HT1080 (cell line): ENCODE measurements at places on chromosomes 13 and 19. TPM values are rescaled to one million over a fixed set of nuclear protein-coding genes. Genes with fewer than 3 reads are reported as not detected.

MUC16 gene
- not detected in 2 replicates for total RNA-seq

KPNA3 gene
- 29.0 and 42.8 TPM in 2 replicates for total RNA-seq

CERS1 gene
- 1.0 and 3.4 TPM in 2 replicates for total RNA-seq

PTPRH gene
- total RNA-seq: 0.39 TPM in 1 of 2 replicates, not detected in the other

ZNF30 gene
- total RNA-seq: 3.1 and 3.2 TPM in 2 replicates

B3GNT3 gene
- total RNA-seq: 0.20 TPM in 1 of 2 replicates, not detected in the other

IRGC gene
- total RNA-seq: not detected in 2 replicates

FFAR3 gene
- total RNA-seq: 0.11 TPM in 1 of 2 replicates, not detected in the other

DNA sequence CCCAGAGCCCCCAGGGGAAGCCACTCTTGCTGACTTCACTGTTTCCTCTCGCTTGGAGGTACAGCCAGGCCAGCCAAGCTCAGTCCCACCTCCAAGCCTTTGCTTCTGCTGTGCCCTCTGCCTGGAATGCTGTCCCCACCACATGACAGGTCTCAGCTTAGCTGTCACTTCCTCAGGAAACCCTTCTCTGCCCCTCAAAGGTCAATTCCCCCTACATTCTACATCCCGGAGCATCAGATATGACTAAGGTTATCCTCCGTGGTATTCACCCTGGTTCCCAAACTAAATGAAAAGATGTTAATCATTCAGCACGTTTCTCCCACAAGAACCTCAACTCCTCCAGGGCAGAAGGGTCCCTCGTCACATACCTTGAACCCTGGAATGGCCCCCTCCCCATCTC, 53.5 kb downstream of the PTPRS start:
- no peak for DNase-seq

GRCh38 chr13:105961438-105961837, 574.0 kb downstream of the EFNB2 start:
- DNase-seq: no peak

- no peak for DNase-seq
Measured at GRCh38 chr13:86193281-86193680, 394.1 kb upstream of the SLITRK6 start.

DNA sequence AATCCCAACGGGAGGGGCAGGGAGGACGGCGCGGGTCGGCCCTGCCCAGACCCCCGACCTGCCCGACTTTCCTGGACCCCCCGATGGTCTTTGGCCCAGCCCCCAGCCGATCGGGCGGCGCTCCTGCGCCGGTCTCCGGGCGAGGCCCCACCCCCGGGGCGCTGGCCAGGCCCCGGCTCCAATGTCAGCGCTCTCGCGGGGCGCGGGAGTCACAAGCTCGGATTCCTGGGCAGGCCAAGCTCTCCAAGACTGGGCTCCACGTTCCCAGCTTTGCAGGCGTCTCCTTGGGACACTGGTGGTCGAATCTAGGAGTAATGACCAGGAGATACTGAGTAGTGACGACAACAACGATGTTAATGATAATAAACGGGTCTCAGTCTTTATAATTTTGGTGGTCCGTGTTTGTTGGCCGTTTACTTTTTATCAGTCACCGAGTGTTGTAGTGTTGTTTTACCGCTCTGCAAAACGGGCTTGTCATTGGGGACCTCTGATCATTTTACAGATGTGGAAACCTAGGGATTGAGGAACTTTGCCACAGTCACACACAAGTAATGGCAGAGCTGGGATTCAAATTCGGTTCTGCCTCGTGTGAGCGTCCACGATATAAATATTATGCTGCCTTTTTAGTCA, 545 bp downstream of the RAD23A start:
- peak; percentile 80 for DNase-seq

- no peak for DNase-seq
Measured at GRCh38 chr19:49186108-49186507, 28.5 kb downstream of the TRPM4 start.

- peak; percentile 55 for DNase-seq
Measured at GRCh38 chr19:51660975-51661600, 14.5 kb upstream of the SIGLEC14 start.

- DNase-seq: no peak
Measured at GRCh38 chr19:17968362-17968761, 1.5 kb downstream of the KCNN1 start.

- no peak for DNase-seq
Measured at GRCh38 chr19:17109962-17110598, 34.5 kb downstream of the MYO9B start.

DNA sequence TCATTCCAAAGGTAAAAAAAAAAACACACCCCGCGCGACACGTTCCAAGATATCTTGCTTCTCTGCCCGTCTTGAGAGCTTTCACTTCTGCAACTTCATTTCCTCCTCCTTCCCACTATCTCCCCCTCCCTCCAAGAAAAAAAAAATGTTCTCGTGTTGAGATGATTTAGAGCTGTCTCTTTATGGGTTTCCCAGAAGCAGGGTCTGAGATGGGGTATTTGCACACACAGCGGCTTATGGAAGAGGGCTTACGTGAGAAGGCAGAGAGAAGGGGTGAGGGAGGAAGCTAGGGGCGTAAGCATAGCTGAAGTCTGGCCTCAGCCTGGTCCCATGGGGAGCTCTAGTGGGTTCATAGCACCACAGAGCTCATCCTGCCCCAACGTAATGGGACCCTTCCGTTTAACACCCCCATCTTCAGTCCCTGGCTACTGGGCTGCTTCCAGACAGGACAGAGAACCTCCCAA, 31.3 kb upstream of the USE1 start:
- no peak for DNase-seq

DNA sequence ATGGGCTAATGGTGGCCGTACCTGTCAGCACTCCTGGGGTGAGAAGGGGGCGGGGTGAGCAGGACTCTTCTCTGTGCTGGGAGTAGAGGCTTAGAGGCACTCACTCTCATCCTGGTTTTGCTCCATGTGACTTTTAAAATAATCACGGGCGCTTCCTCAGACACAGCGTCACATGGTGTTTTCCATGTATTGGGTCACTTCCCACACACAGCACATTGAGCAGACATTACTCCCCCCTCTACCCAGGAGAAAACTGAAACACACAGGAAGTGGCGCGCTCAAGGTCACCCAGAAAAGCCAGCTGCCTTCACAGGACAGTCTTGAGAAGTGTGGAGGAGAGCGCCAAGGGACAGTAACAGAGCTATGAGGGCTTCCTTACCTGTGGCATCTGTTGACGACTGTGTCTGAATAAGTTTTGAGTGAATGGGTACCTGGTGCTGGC, 23.2 kb downstream of the SPATA13 start:
- no peak for DNase-seq

DNA sequence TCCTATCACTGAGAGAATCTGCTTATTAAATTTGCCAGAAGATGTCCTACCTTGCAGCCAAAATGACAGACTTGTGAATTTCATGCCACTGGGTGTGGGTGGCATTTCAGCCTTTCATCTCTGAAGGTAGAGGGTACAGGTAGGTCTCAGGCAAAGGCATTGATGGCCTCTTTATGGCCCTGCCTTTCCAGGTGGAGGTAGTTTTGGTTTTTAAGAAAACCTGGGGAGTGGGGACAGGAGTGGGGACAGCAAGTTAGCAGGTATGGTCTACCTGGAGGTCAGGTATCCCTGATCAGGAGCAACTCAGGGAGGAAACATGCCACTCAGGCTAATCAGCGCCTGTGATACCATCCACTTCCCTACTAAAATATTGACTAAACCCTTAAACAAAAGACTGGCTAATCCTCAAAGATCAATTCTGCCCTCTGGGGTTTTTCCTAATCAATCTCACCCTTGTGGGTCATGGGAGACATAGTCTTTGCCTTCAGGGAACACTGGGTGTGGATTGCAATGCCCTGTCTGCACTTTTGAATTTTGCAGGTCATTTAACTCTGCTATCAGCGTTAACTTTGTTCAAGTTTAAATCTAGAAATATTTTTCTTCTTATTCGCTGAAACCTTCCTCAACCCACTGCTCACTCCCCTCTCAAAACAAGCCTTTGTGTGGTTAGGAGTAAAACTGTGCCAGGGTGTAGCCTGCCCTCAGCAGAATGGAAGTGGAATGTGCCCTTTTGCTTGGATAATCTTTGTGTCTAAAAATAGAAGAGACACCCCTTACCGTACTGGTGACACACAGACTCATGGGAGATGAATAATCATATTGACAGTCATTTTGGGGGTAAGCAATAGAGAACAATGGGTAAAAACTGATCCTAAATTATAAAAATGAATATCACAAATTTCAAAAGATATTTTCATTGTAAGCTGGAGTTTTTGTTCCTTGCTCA, 233.7 kb downstream of the COG6 start:
- peak; percentile 41 for DNase-seq

- DNase-seq: no peak
Measured at GRCh38 chr13:98584668-98585397, 7.9 kb upstream of the STK24 start.

DNA sequence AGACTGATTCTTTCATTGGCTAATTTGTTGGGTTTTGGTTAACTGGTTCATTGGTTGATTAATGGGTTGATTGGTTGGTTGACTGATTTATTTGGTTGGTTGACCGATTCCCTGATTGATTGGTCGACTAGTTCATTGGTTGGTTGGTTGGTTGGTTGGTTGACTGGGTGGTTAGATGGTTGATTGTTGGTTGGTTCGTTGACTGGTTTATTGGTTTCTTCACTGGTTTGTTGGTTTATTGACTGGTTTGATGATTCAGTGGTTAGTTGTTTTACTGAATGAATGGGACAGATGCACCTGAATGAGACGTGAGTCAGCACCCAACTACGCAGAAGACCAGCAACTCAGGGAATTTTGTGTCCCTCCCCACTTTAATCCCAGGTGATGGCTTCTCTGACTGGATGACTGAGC, 2.7 kb upstream of the NUP62 start:
- DNase-seq: no peak

GRCh38 chr19:48965806-48966540, 864 bp downstream of the FTL start:
- DNase-seq: peak; percentile 79

DNA sequence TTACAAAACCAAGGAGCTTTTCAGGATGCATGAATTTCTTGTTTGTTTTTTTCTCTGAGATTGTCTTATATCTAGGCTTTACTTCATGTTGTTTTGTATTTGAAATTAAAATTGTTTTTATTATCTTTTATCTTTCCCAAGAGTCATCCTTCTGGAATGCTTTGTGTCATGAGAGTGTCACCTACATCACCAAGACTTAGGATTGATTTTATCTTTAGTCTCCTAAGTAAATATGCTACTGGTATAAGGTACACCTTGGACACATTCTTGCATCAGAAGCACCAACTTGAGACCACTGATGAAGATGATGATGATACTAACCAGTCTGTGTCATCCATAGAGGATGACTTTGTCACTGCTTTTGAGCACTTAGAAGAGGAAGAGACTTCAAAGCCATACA, 26.4 kb downstream of the AKAP11 start:
- no peak for DNase-seq

- DNase-seq: no peak
Measured at GRCh38 chr19:9189535-9189934, 10.8 kb downstream of the OR7D2 start.

DNA sequence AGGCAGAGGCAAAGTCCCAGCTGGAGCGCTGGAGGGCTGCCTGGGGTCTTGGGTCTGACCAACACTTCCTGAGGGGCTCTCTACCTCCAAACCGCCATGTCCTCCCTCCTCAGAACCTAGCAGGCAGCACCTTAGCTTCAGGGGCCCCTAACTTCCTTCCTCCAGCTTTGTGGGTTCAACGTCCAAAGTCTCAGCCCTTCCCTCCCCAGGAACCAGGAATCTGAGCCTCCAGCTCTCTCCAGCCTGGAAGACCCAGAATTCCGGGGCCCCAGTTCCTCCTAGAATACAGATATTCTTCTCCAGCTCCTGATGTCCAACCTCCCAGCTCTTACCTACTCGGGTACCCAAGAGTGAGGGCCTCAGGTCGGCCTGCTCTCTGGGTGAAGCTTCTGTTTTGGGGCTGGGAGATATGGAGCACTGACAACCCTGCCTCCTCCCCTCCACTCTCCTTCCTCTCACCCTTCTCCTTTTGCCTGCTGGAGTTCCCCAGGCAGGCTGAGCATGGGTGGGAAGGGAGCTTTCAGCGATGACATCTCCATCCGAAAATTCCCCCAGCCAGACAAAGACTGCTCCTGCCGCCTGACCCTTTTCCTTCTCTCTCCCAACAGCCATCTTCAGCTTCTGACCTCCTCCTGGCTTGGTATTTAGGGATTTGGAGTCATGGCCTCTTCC, 3.5 kb downstream of the TMEM150B start:
- no peak for DNase-seq

GRCh38 chr19:55693336-55693974, 18.4 kb downstream of the EPN1 start:
- DNase-seq: no peak

DNA sequence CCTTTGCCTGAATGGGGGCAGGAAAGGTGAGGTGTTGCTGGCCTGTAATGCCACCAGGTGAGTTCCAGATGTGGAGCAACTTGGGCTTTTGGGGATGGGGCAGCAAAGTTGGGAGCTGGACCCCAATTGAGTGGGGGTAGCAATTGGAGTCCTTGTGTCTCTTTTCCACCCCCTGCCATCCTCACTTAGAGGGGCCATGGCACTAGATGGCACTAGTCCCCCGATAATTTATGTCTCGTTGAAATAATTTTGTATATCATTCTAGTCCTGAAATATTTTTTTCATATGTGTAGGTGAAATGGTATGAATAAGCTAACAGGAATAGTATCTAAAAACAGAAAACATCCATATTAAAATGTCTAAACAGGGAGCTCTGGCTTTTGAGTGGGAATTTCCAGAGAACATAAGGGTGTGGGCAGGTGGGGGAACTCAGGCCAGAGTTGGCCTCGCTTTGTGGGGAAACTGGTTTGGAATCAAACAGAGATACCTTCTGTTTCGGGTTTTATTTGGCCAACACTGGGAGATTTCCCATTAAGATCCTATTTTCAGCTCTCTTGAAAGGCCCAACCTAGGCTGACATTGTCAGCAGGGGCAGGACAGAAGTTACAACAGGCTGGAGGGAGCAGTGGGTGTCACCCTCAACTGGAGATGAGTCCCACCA, 3.4 kb downstream of the ZNF576 start:
- DNase-seq: no peak

GRCh38 chr13:106858903-106859532, 291.1 kb upstream of the ARGLU1 start:
- DNase-seq: no peak

GRCh38 chr13:72959643-72960042, 99.2 kb upstream of the KLF5 start:
- DNase-seq: no peak

DNA sequence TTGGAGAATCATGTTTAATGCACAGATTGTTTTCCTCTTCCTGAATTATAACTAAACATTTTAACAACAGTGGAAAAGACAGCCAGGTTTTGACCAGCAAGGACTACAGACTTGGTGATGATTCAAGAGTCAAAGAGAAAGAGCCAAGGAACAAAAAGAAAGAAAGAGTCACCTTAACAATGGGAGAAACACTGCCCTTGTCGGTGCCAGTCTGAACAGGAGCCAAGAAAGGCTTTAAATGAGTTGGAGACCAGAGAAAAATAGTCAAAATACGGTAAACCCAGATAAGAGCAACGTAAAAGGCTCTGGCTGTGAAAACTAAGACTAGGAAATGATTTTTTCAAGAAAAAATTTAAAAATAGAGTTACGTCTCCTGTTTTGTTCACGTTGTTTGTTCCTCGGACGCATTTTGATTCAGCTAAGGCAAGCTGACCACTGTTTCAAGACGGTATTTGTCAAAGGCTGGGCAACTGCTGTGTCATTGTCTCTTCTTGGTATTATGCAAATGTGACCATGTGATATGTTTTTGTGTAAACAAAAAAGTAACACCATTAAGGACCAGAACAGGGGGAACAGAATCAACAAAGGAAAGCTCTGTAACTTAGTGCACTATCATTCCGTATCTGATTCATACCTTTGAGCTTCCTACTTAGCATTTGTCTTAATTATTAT, 634.5 kb downstream of the LIG4 start:
- DNase-seq: no peak
